ENCODE measurements at places on chromosomes 3 and 15. TPM values are rescaled to one million over a fixed set of nuclear protein-coding genes. Genes with fewer than 3 reads are reported as not detected.

The PCOLCE2 gene
- 1.1 TPM for total RNA-seq

The GP9 gene
- total RNA-seq = not detected

The IL20RB gene
- total RNA-seq = 5.5 TPM

The GOLGB1 gene
- 34.3 TPM for total RNA-seq

The LXN gene
- not detected for total RNA-seq

The UQCC5 gene
- 38.6 TPM for total RNA-seq

The KLHL6 gene
- not detected for total RNA-seq

The PARP9 gene
- total RNA-seq = 15.8 TPM

The GNAT1 gene
- total RNA-seq = 0.50 TPM

The ZKSCAN7 gene
- total RNA-seq = not detected

The GLDN gene
- total RNA-seq = 0.82 TPM

The MGA gene
- 60.0 TPM for total RNA-seq

The CP gene
- total RNA-seq = 5.0 TPM

The SPESP1 gene
- total RNA-seq = not detected

The SNTN gene
- total RNA-seq = not detected

The SNRPA1 gene
- 123 TPM for total RNA-seq

DNA sequence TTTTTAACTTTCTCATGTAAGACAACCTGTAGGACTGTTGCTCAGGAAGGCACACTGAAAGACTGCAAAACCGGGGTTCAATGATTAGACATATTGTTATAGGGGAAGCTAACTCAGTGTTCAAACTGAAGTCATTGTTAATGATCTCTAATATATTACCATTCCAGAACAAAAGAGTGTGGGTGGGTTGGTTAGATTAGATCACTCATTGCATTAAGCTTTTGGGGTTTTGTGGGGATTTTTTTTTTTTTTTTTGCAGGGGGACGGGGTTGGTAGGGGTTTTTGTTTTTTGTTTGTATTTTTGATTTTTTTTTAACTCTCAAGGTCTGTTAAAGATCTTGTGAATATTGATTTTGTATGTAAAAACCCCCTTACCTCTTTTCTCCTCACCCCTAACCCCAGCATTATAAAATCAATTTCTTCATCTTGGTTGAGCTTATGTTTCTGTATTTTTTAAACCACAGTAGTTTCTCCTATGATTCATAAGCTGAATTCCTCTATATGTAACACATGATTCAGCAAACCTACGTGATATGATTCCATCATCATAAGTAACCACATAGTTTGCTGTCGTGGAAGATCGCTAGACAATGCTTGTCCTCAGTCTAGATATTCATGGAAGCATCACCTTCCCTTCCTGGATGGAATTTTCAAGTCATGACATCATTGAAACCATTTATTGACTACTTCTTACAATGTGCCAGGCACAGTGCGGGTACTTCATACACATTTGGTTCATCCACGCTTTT is 544.1 kb upstream of the MDFIC2 start:
- no peak overlapping the region for H3K27ac ChIP-seq
- no peak for DNase-seq
- no peak overlapping the region for H3K4me3 ChIP-seq
- no peaks in the 10 kb centered on the region for H3K36me3 ChIP-seq

- 0 out of 2 replicates have a peak, but pooled peaks cover 4% of the 10 kb centered on the region for H3K4me1 ChIP-seq
- H3K27ac ChIP-seq = no peak overlapping the region
- peaks cover 4% of the 10 kb centered on the region for H3K27me3 ChIP-seq
- DNase-seq = peak; percentile 4
- no peaks in the 10 kb centered on the region for H3K36me3 ChIP-seq
Observed at GRCh38 chr3:105367063-105367405, 325 bp downstream of the ALCAM start.

DNA sequence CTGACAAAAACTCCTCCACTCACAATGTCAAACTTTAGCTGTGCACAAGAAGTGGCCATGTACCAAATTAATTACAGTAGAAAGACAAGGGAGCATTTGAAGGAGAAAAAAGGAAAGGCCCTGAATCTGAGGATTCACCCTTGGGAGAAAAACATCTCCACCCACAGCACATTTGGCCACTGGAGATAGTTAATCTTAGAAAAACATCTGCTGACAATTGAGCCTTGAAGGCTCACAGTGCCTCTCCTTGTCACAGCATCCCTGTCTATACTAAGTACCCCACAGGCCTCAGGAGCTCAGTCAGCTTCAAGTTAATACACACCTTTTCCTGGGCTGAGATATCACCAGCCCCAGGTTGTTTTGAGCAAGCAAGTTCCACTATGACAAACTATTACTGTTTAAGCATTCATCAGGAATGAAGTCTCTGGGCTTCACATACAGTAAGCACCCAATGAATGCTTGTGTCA is 78.1 kb upstream of the SETMAR start:
- no peaks in the 10 kb centered on the region for H3K36me3 ChIP-seq
- no peaks in the 10 kb centered on the region for H3K4me1 ChIP-seq
- H3K4me3 ChIP-seq = no peak overlapping the region
- DNase-seq = no peak
- H3K27me3 ChIP-seq = no peaks in the 10 kb centered on the region
- no peak overlapping the region for H3K27ac ChIP-seq

DNA sequence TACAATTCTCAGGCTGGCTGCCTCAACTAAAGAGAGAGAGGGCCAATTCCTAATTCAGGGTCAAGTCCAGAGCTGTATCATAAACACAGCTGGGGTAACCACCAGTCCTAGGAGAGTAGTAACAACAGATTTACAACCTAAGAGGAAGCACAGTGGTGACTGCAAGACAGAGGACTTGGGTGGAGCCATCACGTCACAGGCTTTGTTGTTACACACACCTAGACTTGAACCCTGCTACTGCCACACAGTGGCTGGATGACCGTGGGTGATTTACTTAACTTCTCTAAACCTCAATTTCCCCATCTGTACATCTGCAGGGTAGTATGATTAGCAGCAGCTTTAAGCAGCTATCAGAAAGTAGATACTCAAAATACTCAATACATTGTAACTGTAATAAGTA is 78.6 kb downstream of the MYLK start:
- H3K36me3 ChIP-seq = no peaks in the 10 kb centered on the region
- no peaks in the 10 kb centered on the region for H3K27me3 ChIP-seq
- DNase-seq = no peak
- no peak overlapping the region for H3K4me3 ChIP-seq
- no peak overlapping the region for H3K27ac ChIP-seq

DNA sequence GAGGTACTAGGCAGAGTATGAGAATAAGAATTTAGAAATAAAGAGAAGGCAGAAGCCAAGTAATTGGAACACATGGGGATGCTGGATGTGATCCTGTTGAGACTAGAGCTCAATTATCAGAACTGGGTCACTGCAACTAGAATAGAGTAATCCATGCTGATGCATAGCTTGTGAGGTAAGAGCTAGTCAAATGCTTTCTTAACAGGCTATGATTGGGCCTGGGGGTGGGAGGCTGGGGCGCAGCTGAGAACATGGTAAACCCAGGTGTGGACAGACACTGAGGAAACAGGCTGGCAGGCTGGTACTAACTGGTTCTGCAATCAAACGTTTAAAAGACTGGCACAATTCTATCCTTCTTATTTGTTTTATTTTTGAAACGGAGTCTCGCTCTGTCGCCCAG is 50.5 kb upstream of the LRRFIP2 start:
- no peaks in the 10 kb centered on the region for H3K27me3 ChIP-seq
- peaks cover 62% of the 10 kb centered on the region for H3K4me1 ChIP-seq
- DNase-seq = no peak
- H3K36me3 ChIP-seq = no peaks in the 10 kb centered on the region
- no peak overlapping the region for H3K27ac ChIP-seq
- H3K4me3 ChIP-seq = no peak overlapping the region

- H3K27me3 ChIP-seq = no peaks in the 10 kb centered on the region
- no peaks in the 10 kb centered on the region for H3K4me1 ChIP-seq
- H3K36me3 ChIP-seq = no peaks in the 10 kb centered on the region
- no peak overlapping the region for H3K27ac ChIP-seq
- no peak overlapping the region for H3K4me3 ChIP-seq
Observed at GRCh38 chr3:21839592-21839991, 88.6 kb upstream of the ZNF385D start.

DNA sequence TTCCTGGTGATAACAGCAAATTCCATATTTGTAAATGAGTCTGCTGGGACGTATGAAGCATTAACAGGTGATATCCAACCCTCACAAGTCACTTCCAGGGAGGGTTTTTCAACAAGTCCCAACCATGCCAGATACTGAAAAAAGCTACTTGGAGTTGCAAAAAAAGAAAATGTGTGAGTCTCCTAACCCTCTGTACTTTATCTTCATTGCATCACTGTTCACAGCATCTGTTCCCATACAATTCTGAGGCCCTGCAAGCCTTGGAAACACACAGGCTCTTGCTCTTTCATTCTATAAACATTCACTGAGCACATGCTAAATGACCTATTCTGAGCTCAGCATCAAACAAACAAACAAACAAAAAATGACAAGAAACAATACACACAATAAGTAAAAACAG is 120.8 kb downstream of the RFTN1 start:
- H3K4me1 ChIP-seq = no peaks in the 10 kb centered on the region
- H3K36me3 ChIP-seq = no peaks in the 10 kb centered on the region
- H3K27me3 ChIP-seq = no peaks in the 10 kb centered on the region

DNA sequence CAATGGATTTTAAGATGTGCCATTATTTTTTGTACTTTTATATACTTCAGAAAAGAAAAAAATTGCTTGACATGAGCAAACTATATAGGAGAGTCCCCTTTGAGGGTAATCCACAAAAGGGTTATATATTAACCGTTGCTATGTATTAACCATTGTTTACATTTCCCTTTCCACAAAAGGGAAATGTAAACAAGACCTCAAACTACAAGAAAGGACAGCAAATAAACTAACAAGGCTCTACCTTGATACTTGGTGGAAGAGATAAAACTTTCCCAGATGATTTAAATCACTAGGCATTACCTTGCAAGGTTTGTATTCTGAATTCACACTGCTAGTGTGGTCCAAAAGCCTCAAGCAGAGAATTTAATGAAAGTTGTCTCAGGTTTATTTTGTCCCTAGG is 616.3 kb upstream of the BCHE start:
- H3K36me3 ChIP-seq = no peaks in the 10 kb centered on the region
- DNase-seq = peak; percentile 5
- no peak overlapping the region for H3K4me3 ChIP-seq
- no peak overlapping the region for H3K27ac ChIP-seq
- H3K4me1 ChIP-seq = peaks cover 31% of the 10 kb centered on the region
- no peaks in the 10 kb centered on the region for H3K27me3 ChIP-seq

DNA sequence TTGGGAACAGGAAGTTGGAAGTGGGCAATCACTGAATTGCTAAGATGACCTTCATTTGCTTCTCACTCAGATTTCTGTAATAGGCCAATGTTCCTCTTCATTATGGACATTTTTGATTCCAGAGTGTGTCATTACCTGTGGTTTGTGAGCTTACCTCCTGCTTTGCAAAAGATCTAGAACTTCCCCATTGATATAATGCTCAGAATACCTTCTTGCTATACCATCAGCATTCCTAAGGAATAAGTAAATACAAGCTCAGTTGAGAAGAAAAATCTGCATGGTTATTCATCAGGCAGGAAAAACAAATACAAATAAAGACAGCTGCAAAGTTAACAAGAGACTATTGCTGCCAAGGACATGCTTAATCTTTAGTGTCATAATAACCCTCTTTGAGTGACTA is 5.6 kb upstream of the RPL14 start:
- DNase-seq = no peak
- no peaks in the 10 kb centered on the region for H3K36me3 ChIP-seq
- no peaks in the 10 kb centered on the region for H3K27me3 ChIP-seq

DNA sequence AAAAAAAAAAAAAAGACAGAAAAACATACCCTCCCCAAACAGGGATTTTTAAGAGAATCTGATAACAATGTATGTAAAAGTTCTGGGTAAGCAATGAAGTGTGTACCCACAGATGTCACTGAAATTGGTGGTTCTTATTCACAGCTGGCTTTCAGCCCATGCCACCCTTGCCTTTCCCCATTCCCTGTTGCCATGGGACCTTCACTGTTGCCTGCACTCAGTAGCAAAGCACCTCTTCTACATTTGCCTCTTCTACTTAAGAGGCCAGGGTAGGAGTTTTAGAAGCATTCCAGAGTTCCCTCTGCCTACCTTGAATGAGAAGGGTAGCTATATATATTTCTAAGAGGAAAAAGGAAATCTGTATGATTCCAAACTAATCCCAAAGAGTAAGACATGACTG is 57.4 kb downstream of the FMN1 start:
- H3K4me3 ChIP-seq = no peak overlapping the region
- H3K27ac ChIP-seq = no peak overlapping the region
- H3K27me3 ChIP-seq = no peaks in the 10 kb centered on the region
- no peak for DNase-seq
- H3K36me3 ChIP-seq = no peaks in the 10 kb centered on the region

- H3K27me3 ChIP-seq = 0 out of 2 replicates have a peak, but pooled peaks cover 2% of the 10 kb centered on the region
- no peaks in the 10 kb centered on the region for H3K4me1 ChIP-seq
- no peaks in the 10 kb centered on the region for H3K36me3 ChIP-seq
- DNase-seq = no peak
- no peak overlapping the region for H3K27ac ChIP-seq
Observed at GRCh38 chr3:133124511-133124910, 86.3 kb downstream of the TMEM108 start.

GRCh38 chr15:48904758-48905157 is 26.8 kb downstream of the EID1 start:
- no peak overlapping the region for H3K4me3 ChIP-seq
- H3K27me3 ChIP-seq = no peaks in the 10 kb centered on the region
- H3K27ac ChIP-seq = no peak overlapping the region

DNA sequence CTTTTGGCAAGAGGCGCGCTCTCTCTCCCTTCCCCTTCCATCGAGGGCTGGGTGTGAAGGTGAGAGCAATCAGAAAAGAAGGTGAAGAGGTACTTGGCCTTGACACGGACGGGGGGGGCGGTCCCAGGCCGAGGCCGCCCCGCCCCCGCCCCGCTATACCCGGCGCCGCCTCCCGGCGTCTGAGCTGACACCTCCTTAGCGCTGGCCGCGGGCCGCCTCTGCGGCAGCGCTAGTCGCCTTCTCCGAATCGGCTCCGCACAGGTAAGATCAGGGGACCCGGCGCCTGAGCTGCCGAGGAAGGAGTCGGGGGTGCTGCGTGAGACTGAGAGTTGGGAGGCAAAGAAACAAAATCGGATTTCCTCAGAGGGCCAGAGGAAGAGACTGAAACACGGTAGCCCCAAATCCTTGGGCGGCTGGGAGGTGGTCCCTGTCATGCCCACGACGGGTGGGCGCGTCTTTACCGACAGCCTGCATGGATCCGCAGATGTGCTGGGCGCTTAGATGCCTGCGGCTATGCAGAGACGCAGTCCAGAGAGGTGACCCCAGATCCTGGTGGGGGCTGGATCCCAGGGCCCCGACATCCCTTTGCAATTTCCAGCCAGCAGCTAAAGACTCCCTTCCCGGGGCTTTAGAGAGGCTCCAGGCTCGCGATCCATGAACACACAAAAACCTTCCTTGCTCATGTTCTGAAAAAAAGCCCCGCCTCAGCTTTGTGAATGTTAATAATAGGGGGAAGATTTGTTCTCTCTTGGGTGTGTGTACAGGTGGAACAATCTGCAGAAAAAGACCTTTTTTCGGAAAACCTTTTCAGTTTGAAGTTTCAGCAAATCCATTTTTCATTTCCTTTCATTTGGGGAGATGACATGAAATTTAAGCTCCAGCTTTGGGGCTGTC is at the start of gene ENTPD3:
Gene ENTPD3 (plus strand): TSS at position 184 of the 894 bp plus-strand sequence. CDS start 874 bp downstream, outside the sequence.
- no peaks in the 10 kb centered on the region for H3K4me1 ChIP-seq
- no peaks in the 10 kb centered on the region for H3K36me3 ChIP-seq
- H3K27me3 ChIP-seq = no peaks in the 10 kb centered on the region
- no peak within 1 kb of the TSS for H3K27ac ChIP-seq
- peak; percentile 34 for DNase-seq

GRCh38 chr15:40846841-40847222 is 3.0 kb downstream of the SPINT1 start:
- peaks cover 39% of the 10 kb centered on the region for H3K4me1 ChIP-seq
- DNase-seq = no peak
- H3K36me3 ChIP-seq = peaks cover 5% of the 10 kb centered on the region
- H3K27me3 ChIP-seq = no peaks in the 10 kb centered on the region
- H3K27ac ChIP-seq = peak overlapping the region; percentile 93
